Left lobe of liver (tissue), 2 donors: ENCODE measurements at places on chromosomes 6 and 20. TPM values are rescaled to one million over a fixed set of nuclear protein-coding genes. Genes with fewer than 3 reads are reported as not detected.

GRCh38 chr20:889106-889505 is 27.0 kb downstream of the ANGPT4 start:
- DNase-seq, result no peak

DNA sequence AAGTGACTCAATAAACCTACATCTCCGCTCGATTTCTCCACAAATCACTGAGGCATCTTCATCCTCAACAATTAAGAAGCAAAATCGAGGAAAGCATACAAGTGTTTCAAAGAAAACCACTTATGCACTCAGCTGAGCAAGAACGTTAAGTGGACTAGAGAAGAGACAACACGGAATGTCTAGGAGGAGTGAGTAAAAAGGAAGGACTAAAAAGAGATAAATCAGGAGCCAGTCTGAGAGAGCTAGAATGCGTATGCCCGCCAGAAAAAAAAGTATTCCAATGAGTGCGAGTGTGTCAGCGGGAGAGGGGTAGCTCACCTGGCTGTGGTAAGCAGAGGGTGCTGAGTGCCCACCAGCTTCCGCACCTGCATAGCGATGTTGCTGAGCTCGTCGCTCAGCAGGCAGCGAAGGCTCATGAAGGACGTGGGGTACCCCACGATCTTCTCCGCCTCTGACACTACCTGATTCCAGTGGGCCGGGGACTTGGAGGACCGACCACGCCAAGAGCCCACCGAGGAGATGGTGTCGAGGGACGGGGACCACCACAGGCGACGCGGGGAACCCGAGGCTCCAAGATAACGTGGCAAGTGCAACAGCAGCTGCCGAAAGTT is 587 bp downstream of the PDSS2 start:
- DNase-seq, result no peak

- DNase-seq, result no peak
Measured at GRCh38 chr6:150712505-150713252, 113.0 kb downstream of the PLEKHG1 start.

DNA sequence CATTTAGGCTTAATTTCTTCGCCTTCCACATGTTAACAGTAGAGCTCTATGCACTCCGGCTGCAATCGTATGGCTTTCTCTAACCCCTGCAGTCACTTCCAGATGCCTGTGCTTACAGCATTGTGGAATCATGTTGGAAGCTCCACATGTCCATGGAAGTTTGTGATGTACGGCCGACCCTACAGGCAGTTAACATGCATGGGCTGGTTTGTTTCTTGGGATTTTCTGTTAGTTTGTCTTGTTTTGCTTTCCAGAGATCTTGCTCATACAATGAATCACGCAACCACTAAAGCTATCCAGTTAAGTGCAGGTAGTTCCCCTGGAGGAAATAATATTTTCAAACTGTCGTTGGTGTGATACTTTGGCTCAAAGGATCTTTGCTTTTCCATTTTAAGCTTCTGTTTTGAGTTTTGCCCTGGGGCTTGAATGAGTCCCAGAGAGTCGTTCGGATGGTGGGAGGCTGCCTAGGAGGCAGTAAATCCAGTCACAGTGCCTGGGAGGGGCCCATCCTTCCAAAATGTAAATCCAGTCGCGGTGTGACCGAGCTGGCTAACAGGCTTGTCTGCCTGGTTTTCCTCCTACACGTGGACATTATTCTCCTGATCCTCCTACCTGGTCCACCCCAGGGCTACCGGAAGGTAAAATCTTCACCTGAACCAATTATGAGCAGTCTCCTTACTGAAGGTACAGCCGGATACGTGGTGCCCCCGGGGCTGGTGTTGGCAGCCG is 225.9 kb downstream of the SMOC2 start:
- no peak for DNase-seq

GRCh38 chr20:19603376-19603750 is 154.7 kb upstream of the RIN2 start:
- no peak for DNase-seq

DNA sequence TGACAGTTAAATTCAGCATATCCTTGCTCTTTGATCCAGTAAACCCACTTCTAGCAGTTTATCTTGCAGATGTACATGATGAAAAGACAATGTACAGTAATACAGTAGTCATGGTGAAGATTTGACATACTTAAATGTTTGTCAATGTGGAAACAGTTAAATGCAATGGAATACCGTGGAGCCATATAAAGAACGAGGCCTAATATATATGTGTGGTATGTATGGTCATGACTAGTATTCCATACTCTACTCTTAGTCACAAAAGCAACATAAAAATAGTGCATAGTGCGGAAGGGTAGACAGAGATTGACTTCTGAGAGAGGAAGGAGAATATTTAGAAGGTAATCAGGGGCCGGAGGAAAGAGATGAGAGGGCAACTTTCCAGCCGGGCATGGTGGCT is 70.7 kb upstream of the ARMC2 start:
- no peak for DNase-seq

GRCh38 chr6:134389129-134389528 is 71.2 kb upstream of the SGK1 start:
- no peak for DNase-seq

- no peak for DNase-seq
Measured at GRCh38 chr6:50602292-50602691, 111.0 kb upstream of the TFAP2D start.

- no peak for DNase-seq
Measured at GRCh38 chr20:8790442-8791074, 278.3 kb upstream of the PLCB4 start.

GRCh38 chr6:114164207-114164606 is 178.6 kb downstream of the HS3ST5 start:
- no peak for DNase-seq

DNA sequence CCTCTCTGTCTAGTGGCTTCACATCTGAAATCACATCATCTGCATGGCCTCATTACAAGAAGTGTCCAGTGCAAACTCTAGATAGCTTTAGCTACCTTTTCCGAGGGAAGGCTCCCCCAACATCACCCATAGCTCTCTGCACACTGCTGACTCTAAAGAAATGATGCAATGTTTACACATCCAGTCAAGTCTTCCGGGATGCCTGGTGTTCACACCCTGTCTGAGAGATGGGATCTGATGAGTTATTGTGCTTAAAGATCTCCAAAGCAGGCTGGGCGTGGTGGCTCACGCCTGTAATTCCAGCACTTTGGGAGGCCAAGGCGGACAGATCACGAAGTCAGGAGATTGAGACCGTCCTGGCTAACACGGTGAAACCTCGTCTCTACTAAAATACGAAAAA is 404.6 kb upstream of the IRAK1BP1 start:
- DNase-seq, result no peak

GRCh38 chr6:83859410-83860358 is at the start of gene CYB5R4:
Gene CYB5R4 (plus strand): TSS chr6:83859689. CDS start chr6:83859783, 94 bp downstream.
- DNase-seq, result peak; percentile 96

DNA sequence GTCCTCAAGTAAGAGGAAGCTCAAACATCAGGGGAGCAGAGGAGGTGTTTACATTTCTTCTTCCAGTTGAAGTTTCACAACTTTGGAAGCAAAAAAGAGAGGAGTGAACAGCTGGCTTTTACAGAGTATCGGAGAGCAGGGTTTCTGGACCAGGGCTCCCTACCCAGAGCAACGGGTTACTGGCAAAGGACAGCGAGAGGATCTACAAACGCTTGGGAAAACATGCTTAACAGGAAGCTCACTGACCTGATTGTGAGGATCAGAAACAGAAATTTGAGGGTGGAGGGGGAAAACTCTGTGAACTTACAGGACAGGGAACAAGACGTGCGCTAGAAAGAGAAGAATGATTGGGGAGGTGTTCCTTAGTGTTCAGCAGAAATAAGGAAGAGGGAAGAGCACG is 85.7 kb upstream of the TAB2 start:
- no peak for DNase-seq

DNA sequence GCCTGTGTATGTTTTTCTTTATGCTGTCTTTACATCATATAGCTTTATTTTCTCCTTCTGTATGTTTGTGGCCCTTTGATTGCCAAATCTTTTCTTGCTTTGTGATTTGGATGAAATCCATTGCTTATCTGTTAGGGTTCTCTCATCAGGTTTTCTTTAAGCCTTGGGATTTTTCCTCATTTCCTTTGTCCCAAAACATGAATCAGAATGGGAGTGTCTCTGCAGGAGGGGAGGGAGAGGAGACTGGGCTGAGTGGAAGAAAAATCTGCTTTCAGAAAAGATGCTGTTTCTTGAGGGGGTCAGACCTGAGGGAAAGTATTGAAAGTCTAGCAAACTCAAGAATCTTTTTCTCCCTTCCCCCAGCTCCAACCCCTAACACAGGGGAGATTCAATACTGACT is 758.0 kb upstream of the MMS22L start:
- no peak for DNase-seq

GRCh38 chr6:81735756-81736380 is 16.6 kb downstream of the TENT5A start:
- DNase-seq, result no peak

DNA sequence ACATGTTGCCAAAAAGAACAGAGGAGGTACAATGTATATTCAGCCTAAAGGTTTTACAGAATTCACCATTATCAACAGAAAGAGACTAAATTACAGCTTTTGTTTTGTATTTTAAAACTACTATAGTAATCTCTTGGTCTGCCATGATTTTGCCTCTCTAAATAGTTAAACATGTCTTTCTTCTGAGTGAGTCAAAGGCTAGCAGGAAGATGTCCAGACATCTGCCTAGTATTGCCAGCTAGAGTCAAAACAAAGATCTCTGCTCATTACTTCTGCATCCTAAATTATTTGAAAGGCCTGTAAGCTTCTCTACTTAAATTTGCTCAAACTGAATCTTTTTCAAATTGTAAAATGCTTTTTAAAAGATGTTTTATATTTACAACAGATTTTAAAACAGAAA is 8.8 kb downstream of the ASF1A start:
- no peak for DNase-seq

DNA sequence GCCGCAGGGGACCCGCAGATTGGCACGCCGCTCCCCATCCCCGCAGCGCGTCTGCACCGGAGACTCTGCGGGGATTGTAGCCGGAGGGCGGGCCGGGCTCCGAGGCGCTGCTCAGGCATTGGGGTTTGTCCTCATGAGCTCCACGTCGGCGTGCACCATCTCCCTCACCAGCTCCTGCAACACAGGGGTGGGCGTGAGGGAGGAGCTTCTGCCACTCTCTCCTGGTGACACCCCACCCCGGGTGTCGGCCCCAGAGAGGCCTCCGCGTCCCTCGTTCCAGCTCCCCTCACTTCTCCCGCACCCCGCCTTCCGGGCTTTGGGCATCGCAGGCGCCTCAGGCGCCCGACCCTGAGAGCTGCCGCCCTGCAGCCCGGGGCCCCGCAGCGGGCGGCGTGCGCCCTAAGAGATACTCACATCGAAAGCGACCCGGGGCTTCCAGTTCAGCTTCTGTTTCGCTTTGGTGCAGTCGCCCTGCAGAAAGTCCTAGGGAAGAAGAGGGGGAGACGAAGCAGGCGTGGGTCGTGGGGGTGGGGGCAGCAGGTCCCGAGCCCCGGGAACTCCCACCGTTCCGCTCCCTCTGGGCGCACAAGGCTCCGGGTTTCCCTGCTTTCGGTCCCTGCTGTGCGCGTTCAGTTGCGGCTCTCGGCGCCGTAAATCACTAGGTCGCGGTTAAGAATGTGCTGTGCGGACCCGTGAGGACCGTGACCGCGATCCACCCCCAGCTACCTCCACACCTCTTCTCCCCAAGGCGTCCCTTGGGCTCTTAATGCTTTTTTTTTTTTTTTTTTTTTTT is 14.5 kb downstream of the FOXC1 start:
- no peak for DNase-seq

DNA sequence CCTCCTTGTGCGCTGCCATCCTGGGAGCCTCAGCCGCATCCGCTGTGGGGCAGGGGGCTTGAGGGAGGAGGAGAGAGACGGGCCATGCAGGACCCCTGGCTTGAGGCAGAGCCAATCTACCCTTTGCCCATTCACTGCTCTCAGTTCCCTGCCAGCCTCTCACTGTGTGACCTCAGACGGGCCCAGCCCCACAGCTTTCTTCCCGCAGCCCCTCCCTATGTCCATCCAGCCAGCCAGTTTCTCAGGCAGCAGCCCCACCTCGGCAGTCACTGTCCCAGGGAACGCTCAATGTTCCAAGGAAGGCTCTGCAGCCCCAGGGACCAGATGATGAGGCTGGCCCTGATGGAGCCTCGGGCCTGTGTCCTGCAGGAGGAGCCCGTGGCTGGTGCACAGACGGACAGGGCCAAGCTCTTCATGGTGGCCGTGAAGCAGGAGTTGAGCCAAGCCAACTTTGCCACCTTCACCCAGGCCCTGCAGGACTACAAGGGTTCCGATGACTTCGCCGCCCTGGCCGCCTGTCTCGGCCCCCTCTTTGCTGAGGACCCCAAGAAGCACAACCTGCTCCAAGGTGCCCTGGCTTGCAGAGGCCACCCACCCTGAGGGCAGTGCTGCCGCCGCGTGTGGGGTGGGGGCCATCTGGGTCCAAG is 3.9 kb upstream of the TNFRSF6B start:
- no peak for DNase-seq

GRCh38 chr20:23212464-23212995 is 126.4 kb upstream of the CD93 start:
- no peak for DNase-seq

DNA sequence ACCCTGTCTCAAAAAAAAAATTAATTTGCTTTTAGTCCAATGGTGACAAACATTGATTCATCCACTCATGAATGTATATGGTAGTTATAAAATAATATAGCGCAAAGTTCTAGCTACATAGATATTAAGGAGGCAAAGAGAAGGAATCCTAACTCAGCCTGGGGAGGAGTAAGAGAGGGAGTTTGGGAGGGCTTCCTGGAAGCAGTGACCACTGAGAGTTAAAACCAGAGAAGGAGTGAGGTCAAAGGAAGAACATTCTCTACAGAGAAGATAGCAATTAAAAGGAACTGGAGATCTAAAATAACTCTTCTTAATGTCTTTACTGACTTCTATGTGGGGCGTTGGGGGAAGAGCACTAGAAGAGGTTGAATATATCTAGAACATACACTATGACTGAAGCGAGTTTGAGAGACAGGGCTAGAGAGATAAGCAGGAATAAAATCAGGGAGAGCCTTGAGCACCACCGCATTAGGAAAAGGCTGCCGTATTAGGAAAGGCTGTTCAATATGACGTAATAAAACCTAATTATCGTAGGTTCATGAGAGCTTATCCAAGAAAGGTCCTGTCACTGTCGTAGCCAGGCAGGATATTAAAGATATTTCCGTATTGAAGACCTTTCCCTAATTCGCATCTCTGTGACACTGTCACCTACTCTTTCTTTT is 81.8 kb upstream of the CNKSR3 start:
- no peak for DNase-seq

DNA sequence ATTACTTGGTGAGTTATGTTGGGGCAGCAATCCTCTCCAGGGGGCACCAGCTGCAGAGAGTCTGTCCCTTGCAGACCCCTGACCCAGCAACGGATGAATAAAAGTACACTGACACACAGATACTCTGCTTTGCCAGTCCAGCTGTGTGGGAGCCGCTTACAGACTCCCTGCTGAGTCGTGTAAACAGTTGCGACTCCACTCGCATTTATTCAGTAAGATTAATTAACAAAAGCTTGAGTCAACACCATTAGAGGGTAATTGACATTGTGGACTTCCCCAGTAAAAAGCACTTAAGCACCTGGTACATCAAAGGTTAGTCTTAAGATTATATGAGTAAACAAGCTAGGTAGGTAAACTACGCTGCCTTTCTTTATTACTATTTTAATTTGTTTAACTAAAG is 92.0 kb upstream of the TMEM181 start:
- DNase-seq, result no peak

Gene PSORS1C2
- total RNA-seq, result not detected

Gene LY6G5B
- total RNA-seq, result 4.0 TPM

Gene EYA2
- total RNA-seq, result 1.6 TPM

Gene TMEM217
- total RNA-seq, result not detected

Gene SYCP2L
- 0.43 TPM for total RNA-seq

Gene CRISP2
- total RNA-seq, result not detected

Gene SMLR1
- total RNA-seq, result 22.2 TPM

Gene LAMA2
- total RNA-seq, result 5.3 TPM
